ENCODE measurements at places on chromosomes 5 and 9.

DNA sequence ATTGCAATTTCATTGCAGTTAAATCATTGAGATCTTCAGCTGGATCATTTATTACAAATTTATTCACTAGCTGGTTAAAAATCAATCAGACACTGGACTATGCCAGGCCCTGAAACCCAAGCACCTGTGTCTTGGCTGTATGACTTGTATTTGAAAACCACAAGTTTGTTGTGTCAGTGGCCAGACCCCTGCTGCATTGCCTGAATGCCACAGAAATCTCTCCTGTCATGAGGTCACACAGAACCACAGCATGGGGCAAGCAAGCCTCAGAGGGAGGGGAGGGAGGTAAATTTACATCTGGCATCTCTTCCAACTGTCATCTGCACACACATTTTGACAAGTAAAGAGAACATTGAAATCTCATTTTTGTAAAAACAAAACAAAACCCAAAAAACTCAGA, 90.0 kb downstream of the ARRDC3 start:
- DNase-seq: no peak

DNA sequence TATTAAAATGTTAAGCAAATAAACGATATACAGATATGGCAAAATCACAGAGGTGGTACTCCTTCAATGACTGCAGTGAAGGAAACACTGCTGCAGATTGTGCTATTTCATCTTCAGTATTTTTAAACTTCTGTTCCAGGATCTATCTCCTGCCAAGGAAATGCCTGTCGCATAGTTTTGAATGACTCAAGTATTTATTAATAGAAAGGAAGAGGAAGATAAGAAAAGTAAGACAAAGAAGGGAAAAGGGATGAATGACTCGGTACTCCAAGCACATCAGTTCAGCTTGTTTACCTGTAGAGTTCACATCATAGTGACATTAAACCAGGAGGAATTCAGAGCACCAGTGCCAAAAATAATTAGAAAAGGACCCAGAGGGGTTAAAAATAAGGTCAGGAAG, 5.1 kb upstream of the GPX8 start:
- no peak for DNase-seq

- no peak for DNase-seq
These were observed 210.0 kb downstream of the HINT1 start for GRCh38 chr5:130955041-130955440.

DNA sequence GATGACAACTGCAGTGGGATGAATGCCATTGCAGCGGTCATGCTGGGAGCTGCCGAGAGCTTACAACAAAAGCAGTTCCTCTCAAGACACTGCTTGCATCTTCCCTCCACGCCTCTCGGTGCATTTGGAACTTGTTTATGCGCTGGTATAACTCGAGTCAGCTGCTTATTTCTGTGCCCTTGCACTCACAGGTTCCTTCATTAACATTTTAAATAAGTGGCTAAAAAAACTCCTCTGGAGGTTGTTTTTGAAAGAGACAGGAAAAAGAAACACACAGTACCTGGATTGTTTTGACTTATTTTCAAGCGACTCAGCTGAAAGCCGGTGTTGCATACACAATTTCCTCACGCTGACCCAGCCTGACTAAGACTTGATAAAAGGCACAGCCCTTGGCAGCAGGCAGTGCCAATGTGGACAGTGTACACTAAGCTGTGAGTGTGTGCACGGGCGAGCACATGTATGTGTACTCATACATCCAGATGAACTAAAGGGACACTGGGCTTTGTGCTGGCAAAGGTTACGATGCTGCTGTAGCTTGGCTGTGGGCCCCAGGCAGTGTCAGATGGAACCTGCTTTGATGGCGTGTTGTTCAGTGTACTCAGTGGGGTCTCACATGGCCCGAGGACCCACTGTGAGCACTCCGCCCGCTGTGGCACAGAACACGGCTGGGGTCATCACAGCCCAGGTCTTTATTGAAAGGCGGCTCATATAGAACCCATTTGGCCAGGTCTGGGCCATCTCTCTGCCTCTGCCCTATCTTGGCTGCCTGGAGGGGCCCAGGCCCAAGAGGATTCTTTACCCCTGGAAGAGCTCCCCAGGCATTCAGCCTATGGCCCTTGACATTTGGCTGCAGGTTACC, 92.3 kb downstream of the ANKRD33B start:
- DNase-seq: no peak

DNA sequence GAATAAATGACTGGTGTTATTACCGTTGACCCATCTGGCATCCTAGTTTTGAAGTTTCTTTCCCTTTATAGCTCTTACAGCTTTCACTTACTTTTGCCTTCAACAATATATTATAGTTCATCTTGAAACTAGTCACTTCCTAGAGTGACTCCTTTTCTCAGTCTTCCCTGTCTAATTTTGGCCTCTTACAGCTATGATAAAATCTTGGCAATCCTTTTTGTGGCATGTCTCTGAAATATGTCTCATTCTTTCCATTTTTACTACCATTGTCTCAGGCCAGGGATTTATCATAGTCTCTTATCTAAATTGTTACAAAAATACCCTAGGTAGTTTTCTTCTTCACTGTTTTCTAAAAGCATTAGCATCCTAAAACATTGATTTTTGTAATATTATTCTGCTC, 621.3 kb upstream of the ZNF608 start:
- DNase-seq: no peak

GRCh38 chr5:125390326-125390725, 643.9 kb upstream of the ZNF608 start:
- no peak for DNase-seq

GRCh38 chr5:72079288-72079687, 28.0 kb upstream of the MAP1B start:
- DNase-seq: no peak

GRCh38 chr5:126577415-126577814, 17.6 kb downstream of the ALDH7A1 start:
- no peak for DNase-seq

DNA sequence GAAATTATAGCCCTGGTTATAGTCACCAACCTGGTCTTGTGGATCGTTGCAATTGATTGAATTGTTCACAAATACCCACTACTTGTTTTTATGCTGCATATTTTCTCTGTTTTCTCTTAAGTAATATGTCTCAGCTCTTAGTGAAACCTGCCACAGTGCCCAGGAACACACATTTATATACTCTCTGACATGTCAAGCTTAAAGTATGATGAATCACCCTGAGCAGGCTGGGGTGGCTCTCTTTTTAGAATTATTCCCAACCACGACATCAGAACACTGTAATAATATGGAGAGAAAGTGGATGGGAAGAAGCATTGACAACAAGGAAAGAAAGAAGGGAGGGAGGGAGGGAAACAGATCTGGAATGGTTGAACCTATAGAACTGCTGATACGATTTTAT, 72.8 kb upstream of the ZNF608 start:
- DNase-seq: no peak

DNA sequence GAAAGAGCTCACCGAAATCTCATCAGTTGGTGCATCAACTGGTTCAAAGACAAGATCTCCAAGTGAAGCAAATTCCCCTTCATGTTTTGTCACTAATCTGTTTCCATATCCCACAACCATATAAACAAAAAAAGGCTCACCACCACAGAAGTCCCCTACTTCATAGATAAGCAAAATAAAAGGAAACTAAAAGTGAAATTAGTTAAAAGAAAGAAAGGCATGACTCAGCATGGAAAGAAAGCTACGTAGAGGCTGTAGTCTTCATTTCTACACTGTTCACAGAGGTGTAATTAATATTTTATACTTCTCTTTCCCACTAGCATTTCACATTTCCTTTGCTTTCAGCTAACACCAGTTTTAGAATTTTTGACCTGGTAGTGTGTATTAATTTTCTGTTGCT, 208.0 kb downstream of the CYLC2 start:
- no peak for DNase-seq

GRCh38 chr5:61689153-61689846, 357.2 kb downstream of the ZSWIM6 start:
- no peak for DNase-seq

DNA sequence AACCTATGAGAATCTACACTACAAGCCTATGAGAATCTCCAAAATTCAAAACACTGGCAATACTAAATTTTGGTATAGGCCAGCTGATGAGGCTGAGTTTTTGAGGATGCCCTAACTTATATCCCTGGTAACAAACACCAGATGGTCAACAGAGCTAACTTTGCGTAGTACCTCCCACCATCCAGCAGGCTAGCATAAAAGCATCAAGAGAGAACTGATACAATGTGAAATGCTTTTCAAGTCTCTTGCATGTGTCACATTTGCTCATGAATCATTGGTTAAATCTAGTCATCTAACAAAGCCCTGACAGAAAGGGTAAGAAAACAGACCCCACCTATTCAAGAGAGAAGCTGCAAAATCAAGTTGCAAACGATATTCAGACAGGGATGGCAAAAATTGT, 1609.7 kb upstream of the CDH9 start:
- no peak for DNase-seq

DNA sequence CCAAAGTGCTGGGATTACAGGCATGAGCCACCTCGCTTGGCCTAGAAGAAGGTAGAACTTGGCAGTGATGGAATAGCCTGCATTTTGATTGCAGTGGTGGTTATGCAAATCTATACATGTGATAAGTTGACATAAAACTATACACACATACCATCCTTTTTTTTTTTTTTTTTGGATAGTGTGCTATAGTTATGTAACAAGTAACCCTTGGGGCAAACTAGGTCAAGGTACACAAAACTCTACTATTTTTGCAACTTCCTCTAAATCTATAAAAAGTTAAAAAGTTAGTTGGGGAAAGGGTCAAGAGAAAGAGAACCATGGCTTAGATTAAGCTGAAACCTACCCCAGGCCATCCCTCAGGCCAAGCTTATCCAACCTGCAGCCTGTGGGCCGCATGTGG, 11.1 kb downstream of the TRIM14 start:
- no peak for DNase-seq

DNA sequence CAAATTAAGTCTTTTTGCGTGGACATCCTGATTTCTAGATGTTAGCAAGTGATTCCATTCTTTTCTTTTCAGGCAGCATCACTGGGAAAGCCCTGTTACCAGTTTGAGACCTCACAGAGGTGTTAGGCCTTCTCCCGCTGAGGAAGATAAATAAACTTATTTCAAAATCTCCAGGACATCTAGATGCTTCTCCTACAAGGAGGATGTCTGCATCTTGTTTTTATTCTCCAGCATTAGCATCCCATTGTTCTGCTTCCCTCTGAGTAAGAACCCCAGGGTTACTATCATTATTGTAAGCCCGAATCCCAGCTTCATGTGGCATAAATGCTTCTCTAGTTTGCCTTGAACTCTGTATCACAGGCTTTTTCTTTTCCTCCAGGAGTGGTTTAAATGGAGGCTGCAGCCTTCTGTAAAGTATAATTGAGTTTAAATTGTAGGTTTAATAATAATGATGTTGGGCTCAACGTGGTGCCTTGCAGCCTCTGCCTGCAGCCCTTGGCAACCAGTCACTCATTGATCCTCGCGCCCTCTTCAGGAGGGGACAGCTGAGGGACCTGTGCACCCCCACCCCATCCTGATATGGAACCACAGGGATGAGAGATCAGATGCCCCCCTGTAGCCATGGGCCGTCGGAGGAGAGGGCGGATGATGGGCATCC, 114.9 kb downstream of the PDZD2 start:
- DNase-seq: no peak

DNA sequence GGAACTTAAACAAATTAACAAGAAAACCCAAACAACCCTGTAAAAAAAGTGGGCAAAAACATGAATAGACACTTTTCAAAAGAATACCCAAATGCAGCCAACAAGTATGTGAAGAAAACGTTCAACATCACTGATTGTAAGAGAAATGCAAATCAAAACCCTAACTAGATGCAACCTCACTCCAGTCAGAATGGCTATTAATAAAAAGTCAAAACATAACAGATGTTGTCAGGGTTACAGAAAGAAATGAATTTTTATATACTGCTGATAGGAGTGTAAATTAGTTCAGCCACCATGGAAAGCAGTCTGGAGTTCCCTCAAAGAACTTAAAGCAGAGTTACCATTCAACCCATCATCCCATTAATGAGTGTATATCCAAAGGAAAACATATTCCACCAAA, 479.0 kb downstream of the MTRR start:
- DNase-seq: no peak

DNA sequence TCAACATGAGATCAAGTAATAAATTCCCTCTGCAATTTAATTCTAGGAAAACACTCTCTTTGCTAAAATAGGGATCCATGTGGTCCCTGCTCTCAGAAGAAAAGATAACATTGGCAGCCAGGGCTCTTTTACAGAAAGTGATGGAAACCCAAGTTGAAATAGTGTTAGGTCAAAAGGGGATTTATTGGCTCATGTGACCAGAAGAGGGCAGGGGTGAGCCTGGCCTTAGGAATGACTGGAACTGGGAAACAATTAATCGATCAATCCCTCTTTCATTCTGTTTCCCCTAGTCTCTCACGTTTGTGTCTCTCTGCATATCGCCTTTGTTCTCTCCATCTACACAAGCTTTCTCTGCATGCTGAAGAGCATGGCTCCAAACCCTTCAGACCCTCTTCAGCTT, 58.3 kb upstream of the ALDH1B1 start:
- no peak for DNase-seq

DNA sequence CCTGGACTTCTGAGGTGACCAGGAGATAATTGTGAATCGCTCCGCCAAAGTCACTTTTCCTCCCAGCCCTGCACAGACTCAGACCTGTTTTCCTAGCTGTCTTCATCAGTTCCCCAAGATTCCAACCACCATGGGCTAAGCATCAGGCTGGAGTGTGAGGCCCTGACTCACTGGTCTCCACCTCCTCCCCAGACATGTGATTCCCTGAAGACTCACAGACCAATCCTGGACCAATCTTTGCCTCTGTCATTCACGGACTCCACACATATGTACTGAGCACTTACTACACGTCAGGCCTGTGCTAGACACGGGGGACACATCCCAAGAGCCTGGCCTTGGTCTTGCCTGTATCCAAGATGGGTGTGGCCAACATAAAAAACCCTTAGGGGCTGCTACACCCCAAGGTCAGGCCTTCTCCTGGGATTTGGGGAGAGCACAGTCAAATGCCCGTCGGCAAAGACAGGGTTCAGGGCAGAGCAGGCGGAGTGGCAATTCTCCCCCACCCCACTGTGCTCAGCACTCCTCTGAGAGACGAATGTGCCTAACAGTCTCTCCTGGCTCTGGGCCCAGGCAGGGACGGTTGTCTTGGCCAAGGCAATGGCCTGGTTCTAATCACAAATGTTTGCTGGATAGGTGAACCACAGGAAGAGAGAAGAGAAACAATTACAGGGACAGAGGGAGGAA, 11.9 kb downstream of the EEIG1 start:
- DNase-seq: no peak

- no peak for DNase-seq
These were observed 46.4 kb upstream of the CTXN3 start for GRCh38 chr5:127602481-127602880.

DNA sequence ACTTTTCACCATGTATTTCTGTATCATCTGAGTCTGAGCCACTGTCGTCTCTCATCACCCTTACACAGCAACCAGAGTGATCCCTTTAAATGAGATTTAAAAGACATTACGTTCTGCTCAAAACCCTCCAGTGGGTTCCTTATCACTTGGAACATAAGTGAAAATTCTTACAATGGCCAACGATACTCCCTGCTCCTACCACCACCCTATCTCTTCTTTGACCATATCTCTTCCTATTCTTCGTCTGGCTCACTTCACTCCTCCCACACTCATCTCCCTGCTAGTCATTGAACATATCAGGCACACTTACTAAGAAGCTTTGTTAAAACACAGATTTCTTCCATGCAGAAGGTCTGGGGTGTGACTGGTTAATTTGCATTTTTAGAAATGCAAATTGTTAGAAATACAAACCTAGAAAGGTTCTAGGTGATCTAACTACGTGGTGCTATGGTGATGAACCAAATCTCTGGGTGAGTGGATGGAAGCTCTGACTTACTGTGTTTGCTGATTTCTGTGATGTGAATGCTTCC, 166.6 kb upstream of the CD180 start:
- DNase-seq: no peak

- DNase-seq: no peak
These were observed 105.9 kb downstream of the DPYSL3 start for GRCh38 chr5:147403651-147404640.
